ENCODE measurements at places on chromosomes 12 and 14.

GRCh38 chr12:92539110-92539749 is 163.6 kb upstream of the PLEKHG7 start:
- DNase-seq = peak; percentile 33

GRCh38 chr12:70330158-70330557 is 35.9 kb upstream of the KCNMB4 start:
- DNase-seq = no peak

DNA sequence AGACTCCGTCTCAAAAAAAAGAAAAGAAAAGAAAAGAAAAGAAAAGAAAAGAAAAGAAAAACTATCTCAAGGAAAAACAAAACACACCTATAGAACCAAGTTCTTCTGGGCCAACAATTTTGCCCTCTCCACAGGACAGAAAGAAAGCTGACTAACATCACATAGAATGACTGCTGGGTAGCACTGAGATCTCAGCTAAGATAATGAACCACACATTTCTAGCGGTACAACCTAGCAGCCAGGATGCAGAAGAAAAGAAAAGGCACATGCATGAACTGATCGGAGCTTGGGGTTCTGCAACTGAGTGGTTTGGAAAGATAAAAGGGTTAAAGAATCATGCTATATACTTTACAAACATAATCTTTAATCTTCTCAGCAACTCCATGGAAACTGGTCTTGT is 19.5 kb downstream of the TMED10 start:
- DNase-seq = no peak

DNA sequence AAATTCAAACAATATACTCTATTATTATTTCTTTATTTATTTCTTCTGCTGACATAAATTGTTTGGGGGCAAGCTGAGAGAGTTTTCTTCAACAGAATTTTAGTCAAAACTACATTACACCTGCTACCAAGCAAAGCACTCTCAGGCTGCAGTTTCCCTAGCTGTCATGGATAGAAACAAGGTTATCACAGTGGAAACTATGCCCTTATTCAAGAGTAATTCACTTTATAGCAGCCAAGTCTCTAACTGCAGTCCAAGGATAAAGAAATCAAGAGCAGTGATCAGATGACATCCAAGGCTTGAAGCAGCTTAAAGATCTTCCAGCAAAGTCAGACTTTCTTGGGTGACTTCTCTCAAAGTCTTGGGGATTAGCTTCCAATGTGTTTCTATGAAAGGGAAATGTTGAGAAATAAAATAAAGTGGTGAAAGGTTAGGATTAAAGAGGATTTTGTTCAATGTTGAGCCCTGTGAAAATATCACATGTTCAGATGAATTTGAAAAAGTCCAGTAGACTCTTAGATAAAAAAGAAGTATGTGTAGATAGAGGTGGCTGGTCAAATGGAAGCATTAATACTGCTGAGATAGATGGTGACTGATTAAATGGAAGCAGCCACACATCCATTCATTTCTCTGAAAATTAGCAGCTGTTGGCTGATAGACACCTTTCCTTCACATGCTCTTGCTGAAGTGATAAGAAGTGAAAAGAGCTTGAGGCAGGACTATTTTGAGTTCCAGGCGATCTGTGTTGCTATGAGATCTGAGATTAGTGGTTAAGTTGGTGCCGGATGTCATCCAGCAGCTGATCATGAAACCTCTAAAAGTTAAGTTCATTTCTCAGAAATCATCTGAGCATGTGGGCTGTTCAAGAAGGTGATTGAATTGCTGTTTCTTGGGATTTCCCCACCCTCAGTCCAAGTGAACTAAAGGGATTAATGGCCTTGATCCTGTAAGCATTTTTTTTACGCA is 257.8 kb upstream of the BTG1 start:
- peak; percentile 61 for DNase-seq

DNA sequence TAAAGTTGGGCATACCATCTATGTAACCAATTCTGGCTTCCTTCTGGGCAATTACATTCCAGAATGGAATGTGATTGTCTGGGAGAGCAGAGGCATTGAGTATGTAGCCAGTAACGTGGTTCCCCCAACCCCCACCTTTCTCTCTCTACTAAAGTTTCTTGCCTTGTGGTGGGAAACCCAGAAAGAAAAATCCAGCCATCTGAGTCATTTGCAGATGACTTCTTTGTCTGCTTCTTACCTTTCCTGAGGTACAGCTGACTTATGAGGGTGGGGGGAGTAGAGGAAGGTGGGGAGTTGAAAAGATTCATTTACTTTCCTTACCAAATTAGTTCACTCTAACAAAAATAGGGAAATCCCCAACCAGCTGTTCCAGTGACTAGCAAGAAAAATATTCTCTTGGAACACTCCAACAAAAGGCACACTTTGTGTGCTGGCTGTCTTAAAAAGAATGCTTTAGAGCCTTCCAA is 112.1 kb upstream of the FRMD6 start:
- no peak for DNase-seq

DNA sequence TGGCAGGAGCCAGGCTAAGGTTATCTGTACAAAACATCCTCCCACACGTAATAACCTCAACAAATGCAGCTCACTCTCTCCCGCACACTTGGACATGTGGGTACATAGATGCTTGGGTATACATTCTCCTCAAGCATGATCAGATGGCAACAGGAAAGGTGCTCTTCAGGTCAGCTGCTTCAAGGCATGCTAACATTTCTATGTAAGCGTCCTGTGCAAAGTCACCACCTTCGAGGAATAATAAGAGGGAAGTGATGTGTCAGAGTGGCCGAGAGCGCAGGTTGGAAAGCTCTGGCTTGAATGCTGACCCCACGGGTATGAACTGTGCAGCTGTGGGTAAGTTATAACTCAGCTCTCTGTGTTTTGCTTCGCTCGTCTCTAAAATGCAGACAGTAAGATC is 24.2 kb upstream of the SLC6A12 start:
- DNase-seq = no peak

GRCh38 chr12:29050503-29050902 is 98.6 kb upstream of the FAR2 start:
- DNase-seq = no peak

- no peak for DNase-seq
These were observed 216.3 kb downstream of the SLC6A15 start for GRCh38 chr12:84696281-84696680.

DNA sequence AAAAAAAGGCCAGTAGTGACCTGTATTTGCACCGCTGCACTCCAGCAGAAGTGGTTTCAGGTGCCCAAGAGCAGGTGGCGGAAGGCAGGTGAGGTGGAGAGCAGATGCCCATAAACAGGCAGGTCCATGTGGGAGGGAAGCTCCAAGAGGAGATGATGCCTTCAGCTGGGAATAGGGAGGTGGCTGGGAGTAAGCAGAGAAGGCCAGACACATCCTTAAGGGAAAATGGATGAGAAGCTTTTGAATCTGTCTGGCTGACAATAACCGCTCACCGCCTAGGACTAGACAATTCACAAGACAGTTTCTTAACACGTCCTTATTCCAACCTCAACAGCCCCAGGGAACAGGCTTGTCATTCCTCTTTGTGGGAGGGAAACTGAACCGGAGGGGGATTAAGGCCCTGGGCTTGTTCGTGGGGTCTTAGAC is 43.9 kb upstream of the PLEKHG6 start:
- no peak for DNase-seq

GRCh38 chr14:93028724-93029076 is 87.0 kb downstream of the ITPK1 start:
- no peak for DNase-seq

DNA sequence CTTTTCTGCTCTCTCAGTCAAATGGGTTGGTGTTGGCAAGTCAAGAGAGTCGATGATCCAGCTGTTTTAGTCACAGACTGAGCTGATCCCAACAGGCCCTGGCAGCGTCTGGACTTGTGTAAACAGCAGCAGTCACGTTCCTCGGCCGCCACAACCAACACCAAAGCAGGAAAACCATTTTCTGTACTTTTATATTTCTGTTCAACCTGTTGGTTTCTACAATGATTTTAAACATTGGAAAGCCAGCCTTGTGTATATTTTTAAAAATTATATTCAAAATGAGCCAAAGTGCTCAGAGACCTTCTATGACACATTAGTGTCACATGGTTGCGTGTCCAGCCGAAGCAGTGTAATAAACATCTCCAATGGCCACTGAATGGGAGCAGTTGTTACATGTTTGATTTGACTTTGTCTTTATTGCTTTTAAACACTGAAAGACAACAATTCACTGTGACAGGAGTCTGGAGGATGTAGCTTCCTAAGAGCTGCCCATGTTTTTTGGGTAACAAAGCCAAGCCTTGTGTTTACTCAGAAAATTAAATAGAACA is 5.9 kb upstream of the SIVA1 start:
- DNase-seq = no peak

DNA sequence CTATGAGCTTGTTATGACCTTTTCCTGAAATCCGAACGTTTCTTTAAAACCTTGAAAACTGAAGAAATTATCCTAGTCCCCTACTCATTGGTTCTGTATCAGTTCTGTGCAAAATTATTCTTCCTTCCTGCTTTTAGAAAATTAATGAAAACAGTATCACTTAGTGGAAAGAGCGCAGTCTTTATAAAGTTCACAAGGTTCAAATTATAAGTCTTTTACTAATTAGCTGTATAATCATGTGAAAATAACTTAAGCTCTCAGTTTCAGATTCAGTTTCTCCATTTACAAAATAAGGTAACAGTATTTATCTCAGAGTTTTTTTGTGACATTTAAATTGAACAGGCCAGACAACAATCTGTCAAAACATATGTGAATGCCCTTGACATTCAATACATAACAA is 306.1 kb downstream of the ADAMTS20 start:
- no peak for DNase-seq

- no peak for DNase-seq
These were observed 204.4 kb upstream of the NPAS3 start for GRCh38 chr14:32734261-32734660.

DNA sequence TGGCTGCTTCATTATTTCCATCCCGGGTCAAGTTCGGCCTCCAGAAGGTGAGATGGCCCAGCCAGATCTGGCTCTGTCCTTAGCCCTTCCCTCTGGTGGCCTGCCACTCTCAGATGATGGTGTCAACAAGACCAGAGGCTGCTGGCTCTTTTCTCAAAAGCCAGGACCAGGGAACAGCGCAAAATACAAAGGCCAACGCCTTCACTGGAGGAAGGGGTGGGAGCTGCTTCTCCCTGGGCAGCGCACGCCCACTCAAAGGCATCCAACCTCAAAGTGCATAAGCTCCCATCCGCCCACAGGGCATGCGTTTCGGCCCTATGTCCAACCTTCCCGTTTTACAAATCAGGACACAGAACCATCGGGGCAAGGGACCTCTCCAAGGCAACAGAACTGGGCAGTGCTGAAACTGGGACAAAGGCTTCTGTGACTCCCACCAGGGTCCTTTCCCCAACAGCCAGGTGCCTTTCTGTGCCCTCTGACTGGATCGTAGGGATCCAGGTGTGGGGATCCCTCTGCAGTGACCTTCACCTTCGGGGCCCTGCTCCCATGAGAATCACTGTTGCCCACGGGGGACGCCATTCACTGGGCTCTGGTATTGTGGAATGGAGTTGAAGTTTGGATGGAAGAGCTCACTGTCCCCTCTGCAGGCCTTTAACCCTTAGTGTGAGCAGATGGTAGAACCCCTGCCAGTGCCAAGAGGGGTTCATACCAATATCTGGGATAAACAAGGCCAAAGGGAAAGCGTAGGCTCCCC is 76.8 kb downstream of the NINJ2 start:
- no peak for DNase-seq

DNA sequence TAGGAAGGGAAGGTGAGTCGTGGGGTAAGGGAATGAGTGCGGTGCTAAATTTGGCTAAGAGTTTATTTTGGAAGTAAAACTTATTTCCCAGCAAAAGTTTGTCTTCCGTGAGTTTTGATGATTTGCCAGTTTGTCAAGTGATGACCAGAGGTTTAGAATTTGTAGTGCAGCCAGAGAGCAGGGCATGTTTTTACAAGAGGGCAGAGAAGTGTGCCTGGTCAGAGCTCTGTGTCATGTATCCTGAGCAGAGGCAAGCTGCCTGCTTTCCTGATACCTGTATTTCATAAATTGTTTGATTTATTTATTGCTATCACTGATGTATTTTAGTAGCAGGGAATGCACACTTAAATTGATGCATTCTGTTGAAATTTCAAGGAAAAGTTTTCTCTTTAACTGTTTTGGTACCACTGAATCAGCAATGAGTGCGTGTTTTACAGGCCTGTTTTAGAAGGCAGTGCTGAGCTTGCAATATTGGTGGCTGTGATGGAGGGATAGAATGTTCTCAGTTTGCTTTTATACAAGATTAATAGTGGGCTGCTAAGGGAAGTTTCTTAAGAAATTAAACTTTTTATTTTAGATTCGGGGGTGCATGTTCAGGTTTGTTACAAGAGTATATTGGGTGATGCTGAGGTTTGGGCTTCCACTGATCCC is 19.7 kb upstream of the RD3L start:
- DNase-seq = no peak

- no peak for DNase-seq
These were observed 323.3 kb upstream of the TMEM132C start for GRCh38 chr12:127943481-127944210.

GRCh38 chr12:8665759-8666158 is 3.1 kb upstream of the MFAP5 start:
- DNase-seq = no peak

- no peak for DNase-seq
These were observed 62.7 kb downstream of the TTC6 start for GRCh38 chr14:37658156-37658555.

DNA sequence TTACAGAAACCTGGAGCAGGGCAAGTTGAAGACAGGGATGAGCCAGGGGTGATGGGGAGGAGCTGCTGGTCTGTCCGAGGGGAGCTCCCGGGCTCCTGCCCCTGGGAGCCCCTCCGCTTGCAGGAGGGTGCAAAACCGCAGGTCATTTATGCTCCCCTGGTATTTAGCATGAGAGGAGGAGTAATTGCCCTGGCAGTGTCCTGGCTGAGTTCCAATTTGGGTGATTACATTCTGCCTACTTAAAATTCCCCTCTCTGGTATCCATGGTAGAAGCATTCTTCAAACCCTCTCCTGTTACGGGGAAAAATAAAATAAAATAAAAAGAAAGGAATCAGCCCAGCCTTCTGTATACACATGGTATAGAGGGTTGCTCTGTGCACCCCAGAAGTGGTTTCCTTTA is 61.7 kb upstream of the VRK1 start:
- no peak for DNase-seq

DNA sequence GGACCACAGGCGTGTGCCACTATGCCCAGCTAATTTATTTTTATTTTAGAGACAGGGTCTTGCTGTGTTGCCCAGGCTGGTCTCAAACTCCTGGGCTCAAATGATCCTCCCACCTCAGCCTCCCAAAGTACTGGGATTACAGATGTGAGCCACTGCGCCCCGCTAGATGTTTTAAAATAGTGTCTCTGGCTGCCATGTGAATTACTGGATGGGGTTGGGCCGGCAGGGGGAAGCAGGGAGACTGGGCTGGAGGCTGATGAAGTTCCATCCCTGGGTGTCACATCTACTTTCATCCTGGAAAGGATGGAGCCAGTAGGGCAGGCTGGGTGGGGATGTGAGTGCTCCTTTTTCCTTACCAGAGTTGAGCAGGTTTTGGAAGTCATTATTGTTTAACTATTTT is 46.1 kb downstream of the DNAH10 start:
- DNase-seq = no peak

DNA sequence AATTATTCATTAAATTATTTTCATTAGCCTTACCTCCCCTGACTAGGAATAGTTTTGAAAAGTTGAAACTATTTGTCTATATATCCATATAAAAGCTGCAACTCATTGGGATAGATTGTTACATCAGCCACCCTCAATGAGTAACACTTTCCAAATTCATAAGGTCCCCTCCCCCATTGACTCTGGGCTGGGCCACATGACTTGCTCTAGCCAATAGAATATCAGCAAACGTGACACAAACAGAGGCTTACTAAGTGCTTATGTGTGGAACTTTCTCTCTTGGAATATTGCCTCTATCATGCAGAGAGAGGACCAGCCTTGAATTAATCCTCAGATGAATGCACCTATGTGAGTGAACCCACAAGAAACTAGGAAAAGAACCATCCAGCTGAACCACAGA is 213.7 kb downstream of the CCDC59 start:
- no peak for DNase-seq

- no peak for DNase-seq
These were observed 116.3 kb downstream of the TGFB3 start for GRCh38 chr14:75865531-75865930.
